ENCODE measurements at places on chromosomes 2 and 18.

DNA sequence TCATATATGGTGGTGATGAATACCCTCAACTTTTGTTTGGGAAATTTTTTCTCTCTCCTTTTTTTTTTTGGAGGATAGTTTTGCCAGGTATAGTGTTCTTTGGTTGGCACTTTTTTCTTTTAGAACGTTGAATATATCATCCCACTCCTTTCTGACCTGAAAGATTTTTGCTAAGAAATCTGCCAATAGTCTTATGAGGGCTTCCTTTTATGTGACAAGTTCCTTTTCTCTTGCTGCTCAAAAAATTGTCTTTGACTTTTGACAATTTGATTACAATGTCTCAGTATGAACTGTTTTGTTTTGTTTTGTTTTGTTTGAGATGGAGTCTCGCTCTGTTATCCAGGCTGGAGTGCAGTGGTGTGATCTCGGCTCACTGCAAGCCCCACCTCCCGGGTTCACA lies 21.5 kb downstream of the GNAL start:
- DNase-seq, result no peak

GRCh38 chr2:3037196-3038194 lies 340.1 kb downstream of the EIPR1 start:
- DNase-seq, result no peak

DNA sequence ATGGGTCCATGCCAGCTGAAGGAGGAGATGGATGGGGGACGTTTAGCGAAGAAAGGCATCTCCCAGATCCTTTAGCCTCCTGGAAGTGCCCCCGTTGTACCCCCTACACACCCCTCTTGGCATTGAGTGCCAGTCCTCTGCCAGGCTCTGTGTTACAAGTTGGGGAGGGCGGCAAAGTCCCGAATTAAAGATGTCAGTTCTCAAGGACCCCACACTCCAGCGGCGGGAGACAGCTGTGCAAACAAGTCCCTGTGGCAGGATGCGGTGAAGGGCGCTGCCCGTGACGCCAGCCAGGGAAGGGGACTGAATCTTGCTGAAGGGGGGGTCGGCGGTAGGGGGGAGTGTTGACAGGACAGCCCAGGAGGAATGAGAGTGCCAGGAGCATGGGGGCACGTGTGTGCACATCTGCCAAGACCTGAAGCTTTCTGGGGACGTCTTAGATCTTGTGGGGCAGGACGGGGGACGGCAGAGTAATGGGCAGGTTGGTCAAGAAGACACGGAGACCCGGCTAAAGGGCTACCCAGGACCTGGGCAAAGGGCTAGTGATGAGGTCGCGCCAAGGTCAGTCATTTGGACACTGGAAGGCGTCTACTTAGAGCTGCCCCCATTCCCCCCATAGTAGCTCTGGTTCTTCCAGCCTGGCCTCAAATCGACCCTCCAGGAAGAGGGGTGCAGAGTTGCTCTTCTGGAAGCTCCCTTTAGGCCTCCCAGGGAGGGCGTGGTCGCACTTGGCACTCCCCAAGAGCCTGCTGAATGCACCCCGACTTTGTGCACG lies 2.8 kb upstream of the CTDSP1 start:
- peak; percentile 82 for DNase-seq

DNA sequence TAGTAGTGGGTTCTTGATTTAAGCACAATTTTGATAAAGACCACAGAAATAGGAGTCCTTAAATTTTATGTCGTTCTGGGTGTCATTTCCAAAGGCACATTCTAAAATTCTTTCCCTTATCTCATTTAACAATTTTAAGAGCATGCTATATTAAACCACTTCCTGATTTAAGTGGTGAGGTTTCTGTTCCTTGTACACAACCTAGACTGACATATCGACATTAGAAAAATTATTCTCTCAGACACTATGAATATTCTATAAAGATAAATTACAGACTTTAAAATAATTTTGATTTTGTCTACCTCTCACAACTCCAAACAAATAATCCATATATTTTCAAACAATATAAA lies 923.8 kb downstream of the LRP1B start:
- DNase-seq, result no peak

DNA sequence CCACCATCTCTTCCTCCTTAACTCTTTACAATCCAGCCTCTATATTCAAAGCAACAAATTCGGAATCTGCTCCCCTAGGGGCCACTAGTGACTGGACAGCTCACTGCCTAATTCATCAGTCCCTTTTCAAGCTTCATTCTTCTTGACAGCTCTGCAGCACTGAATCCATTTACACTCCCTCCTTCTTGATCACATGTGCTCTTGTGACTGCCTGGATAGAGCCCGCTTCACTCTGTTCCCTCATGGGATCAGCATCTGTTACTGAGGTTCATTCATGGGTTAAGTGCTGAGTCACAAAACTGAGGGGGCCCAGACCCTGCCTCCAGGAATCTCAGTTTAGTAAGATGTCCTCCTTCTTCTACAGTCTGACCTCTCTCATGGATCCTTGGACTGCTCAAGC lies 81.5 kb downstream of the CYRIA start:
- DNase-seq, result no peak

DNA sequence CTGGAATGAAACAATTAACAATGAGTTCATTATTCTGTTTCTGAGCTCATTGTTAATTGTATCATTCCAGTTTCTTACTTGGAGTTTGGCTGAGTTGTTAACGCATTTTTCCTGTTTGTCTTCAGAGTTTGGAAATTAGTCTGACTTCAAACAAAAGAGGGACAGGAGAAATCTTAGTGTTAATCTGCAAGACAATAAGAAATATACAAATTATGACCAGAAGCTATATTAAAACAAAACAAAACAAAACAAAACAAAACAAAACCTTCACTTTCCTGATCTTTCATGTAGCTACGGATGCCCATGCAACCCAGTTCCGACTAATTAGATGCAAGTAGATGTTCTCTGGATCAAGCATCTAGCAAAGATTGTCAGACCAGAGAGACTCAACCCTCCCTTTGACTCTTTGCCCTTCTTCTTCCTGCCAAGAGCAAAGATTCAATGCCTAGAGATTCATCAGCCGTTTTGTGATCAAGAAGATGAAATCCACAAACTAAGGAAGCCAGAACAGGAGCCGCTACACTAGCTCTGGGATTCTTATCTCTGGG lies 686.2 kb upstream of the FSHR start:
- no peak for DNase-seq

DNA sequence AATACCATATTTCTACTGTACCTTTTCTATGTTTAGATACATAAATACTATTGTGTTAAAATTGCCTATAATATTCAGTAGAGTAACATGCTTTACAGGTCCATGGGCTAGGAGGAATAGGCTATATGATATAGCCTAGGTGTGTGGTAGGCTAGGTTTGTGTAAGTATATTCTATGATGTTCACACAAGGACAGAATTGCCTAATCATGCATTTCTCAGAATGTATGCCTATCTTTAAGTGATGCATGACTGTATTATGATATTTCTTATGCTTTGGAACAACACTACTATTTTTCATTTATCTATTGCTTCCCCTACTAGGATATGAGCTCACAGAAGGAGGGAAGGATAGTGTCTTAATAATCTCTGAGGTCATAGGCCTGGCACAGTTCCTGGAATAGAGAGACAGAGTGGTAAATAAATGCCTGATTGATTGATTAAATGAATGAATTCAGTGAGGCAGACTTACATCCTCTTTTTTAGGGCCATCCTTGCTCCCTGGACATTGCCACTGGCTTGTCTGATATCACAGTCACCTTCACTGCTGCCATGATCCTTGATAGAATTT lies 121.0 kb downstream of the MYO3B start:
- DNase-seq, result peak; percentile 55

GRCh38 chr18:36680042-36680441 lies 148.8 kb downstream of the TPGS2 start:
- no peak for DNase-seq

DNA sequence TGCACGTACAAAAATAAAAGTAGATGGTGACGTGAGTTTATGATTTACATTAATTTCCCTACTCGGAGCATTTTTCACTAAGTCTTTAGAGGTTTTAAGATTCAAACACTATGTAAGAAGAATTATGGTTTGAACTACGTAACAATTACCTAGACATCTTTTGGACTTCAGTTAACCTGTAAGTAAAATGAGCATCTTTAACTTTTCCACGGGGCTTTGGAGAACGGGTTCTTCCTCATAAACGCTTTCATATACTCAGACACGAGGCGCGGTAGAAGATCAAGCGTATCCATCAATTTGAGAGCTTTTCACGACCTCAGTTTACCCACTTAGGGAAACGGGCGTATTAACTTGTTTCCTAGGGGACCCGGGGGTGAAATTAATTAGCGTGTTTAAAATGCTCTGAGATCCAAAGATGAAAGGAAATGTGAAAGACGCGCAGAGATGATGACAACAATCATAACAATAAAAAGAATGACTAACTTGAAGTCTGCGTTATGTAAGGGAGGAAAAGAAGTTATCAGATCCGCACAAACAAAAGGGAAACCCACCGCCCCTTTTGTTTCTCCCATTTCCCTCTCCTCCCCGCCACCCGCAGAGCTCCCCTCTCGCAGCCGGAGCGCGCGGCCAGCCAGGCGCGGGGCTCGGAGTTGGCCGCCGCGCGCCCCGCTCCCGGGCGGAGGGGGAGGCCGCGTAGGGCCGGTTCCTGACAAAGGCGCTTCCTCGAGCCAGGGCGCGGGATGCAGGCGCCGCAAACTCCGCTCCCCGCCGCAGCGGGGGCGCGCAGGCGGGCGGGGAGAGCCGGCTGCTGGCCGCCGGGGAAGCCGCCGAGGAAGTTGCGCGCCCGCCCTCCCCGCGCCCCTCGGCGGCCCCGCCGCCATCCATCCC lies 807 bp downstream of the PELI1 start:
- peak; percentile 45 for DNase-seq
